ENCODE measurements at places on chromosomes 6 and 20.

DNA sequence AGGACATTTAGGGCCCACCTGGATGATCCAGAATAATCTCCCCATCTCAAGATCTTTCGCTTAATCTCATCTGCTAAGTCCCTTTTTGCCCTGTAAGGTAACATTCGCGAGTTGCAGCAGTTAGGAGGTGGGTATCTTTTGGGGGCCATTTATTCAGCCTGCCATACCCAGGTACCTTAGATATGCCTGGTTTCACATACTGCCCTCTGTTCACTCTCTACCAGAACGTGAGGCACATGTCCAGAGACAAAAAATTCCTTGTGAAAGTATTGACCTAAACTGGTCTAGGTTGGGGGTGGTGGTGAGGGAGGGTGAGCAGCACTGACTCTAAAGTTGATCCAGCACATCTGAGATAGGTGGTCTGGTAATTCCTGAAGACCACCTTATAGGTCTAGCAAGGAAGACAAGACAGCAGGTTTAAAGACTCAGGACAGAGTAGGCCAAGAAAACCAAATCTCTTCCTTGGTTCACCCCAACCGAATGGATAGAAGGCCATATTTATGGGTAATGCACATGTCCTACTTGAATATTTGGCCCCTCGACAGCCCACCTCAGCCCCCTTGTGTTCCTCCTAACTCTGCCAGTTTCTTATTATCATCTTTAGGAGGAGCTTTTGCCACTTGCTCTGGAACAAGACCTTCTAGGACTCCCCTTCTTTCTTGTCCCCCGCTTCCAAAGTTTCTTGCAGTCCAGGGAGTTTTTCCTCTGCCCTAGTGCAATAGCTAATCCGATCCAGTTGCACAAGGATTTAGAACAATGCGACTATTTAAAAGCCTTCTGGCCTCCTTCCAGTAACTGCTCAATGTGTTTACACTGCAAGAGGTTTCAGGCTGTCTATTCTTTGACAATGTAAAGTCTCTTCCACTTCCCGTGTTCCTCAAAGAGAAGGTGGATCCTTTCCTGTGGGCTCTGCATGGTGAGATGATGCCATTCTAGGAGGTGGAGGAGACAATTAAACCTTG lies 213.0 kb upstream of the LAMP5 start:
- no peak for DNase-seq

DNA sequence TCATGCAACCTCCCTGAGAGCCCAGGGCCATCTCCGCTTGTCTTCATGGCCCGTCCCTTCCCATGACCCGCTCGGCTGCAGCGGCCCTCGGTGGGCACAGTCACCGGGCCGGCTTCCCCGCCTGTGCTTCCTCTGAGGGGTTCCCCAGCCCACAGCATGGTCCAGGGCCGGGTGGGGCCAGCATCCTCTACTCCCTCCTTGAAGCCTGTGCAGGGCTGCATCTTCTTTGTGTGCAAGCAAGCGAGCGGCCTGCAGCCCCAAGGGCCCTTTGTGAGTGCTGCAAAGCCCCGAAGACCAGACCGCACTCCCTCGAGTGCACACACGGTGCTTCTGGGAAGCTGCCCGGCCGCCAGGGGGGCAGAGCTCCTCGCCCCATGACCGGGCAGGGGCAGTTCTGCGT lies 265.8 kb downstream of the TAF4 start:
- DNase-seq: no peak

- no peak for DNase-seq
Observed at GRCh38 chr20:3436864-3437574, 29.6 kb upstream of the DNAAF9 start.

DNA sequence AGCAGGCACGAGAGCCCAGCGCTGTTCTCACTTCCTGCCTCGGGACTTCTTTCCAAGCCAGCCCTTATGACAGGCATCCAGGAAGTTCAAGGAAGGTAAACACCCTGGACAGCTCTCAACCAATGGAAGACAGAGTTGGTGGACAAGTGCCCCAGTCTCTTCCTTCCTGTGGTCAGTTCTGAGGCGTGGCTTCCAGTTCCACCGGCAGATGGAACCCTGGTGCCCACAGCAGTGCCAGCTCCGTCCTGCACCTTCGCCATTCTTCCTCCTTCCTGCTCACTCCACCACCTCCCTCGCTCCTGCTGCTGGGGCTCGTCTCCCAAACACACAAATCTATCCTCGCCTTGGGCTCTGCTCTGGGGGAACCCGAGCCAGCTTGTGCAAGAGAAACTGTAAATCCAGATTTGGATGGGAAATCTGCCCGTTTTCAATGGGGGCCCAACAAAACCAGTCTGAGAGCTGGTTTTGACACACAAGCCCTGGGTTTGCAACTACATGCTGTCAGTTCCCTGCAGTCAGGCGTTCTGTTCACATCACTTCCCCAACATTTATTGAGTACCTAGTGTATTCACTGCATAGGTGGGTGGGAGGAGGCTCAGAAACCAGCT lies 162.7 kb downstream of the GRM4 start:
- DNase-seq: no peak

GRCh38 chr20:1225783-1226654 lies at the start of gene RAD21L1:
Gene RAD21L1 (plus strand): TSS chr20:1226044. CDS start chr20:1228454, 2,410 bp downstream.
- peak; percentile 50 for DNase-seq

DNA sequence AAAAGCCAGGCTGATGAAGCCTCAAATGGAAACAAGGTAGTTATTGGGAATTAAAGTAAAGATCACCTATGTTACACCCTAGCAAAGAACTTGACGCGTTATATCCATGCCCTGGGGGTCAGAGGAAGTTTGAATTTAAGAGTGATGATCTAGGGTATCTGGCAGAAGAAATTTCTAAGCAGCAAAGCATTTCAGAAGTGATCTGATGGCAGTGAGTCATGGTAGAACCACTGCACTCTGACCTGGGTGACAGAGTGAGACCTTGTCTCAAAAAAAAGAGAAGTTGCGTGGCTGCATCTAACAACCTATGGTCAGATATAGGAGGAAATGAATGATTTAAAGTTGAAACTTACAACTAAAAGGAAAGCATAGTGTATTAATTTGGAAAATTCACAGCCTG lies 45.2 kb downstream of the SCP2D1 start:
- DNase-seq: no peak

DNA sequence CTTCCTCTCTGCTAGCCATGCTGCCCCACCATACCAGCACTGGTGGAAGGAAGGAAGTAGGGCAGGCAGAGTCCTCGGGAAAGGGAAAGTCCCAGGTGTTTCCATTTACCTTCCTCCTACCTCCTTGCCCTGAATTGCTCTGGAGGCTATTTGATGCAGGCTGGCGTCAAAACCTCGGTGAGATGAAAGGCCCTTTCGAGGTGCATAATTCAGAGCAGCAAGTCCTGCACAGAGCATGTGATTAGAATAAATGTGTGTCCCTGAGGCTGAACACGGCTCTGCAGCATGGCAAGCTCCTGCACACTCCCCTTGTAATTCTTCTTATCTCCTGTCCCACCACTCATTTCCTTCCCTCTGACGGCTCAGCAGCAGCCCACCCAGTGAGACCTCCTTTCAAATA lies 98.7 kb upstream of the LRFN2 start:
- no peak for DNase-seq

- DNase-seq: no peak
Observed at GRCh38 chr6:113997116-113997515, 26.2 kb upstream of the HDAC2 start.

- DNase-seq: no peak
Observed at GRCh38 chr6:144214622-144215401, 64.5 kb downstream of the STX11 start.

GRCh38 chr6:2560917-2561698 lies 189.6 kb downstream of the MYLK4 start:
- no peak for DNase-seq

DNA sequence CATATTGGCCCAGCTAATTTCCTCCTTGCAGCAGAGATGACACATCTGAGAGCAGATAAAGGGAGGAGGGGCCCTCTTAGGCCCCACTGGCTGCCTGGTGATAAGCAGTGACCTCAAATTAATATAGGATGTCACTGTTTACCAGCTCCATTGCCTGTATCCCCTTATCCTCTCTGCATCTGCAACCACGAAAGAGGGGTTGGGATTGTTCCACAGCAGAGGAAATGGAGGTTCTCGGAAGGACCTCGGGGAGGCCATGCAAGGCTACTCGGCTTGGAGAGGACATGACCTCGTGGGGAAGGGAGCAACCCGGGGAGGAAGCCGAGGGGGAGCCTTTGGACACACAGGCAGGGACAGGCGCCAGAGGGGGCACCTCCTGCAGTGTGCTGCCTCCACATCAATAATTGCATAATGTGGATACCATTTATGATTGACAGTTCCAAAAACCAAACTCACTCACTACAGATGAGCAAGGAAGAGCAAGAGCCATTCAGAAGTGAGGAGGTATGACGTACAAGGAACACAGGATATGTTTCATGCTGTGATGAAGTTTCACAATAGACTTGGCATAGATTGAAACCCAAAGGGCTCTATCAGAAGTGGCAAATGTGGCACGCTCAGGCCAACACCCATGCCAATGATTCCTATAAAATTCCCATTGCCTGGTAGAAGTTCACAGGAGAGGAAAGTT lies 177.2 kb upstream of the RNF24 start:
- no peak for DNase-seq

GRCh38 chr6:1612974-1613306 lies 3.2 kb downstream of the FOXC1 start:
- DNase-seq: no peak

DNA sequence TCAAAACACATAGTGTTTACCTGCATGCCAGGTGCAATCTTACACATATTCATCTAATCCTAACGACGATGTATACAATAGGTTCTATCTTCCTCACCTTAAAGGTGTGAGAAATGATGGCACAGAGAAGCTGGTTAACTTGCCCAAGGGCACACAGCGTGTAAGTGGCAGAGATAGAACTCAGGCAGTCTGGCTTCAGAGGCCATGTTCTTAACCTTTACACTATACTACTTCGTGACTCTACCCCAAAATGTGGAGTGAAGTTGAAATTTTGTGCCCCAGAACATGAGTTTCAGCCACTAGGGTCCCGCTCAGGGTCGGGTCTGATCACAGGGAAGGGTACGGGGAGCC lies 584 bp downstream of the VPS52 start:
- no peak for DNase-seq

GRCh38 chr6:38149531-38149930 lies 330.0 kb downstream of the ZFAND3 start:
- no peak for DNase-seq

DNA sequence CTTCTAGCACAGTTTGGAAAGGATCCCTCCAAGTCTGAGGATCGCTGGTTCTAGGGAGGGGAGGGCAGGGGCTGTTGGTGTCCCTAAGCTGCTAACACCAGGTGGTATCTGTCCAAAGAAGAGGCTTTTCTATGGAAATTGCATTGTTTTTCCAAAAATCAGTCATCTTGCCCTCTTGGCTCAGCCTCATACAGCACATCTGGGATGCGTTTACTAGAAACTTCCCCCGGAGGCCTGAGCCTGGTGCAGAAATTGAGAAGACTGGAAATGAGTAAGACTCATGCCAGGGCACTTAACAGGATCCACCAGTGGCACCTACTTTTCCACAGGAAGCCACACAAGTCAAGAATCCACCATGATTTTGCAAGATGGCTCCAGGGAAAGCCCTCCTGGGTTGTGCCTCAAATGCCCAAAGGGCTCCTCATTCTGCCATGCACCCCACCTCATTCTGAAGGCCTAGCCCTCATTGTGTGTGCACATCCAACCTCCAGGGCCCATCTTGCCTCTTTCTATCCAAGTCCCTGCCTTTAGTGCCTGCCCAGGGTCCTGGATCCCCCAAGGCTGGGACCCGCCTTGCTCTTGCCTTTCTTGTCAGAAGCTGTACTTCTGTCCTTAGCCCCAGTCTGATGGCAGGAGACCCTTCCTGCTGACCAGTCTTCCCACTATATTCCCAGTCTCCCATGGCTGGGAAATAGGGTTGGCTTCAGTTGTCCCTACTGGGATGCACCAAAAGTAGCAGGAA lies 97.6 kb downstream of the MRPL14 start:
- no peak for DNase-seq

GRCh38 chr6:166553563-166554271 lies 32.8 kb downstream of the RAMACL start:
- DNase-seq: no peak

DNA sequence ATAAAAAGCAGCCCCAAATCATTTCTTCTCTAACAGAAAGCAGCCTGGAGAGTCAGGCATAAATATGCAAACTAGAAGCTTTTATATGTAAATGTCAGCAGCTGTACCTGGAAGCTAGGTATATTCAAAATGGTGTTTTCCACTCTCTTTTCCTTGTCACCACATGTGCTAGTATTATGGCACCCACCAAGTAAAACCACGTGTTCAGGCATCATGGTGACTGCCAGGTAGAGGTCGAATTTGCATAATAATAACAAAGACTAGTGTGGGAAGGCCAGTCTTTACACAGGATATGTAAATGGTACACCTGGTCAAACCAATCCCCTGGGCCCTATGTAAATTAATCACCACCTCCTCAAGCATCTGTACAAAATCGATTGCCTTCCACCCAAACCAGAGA lies 124.0 kb downstream of the MMUT start:
- no peak for DNase-seq

- DNase-seq: peak; percentile 58
Observed at GRCh38 chr20:3818155-3819151, 1.9 kb upstream of the AP5S1 start.

DNA sequence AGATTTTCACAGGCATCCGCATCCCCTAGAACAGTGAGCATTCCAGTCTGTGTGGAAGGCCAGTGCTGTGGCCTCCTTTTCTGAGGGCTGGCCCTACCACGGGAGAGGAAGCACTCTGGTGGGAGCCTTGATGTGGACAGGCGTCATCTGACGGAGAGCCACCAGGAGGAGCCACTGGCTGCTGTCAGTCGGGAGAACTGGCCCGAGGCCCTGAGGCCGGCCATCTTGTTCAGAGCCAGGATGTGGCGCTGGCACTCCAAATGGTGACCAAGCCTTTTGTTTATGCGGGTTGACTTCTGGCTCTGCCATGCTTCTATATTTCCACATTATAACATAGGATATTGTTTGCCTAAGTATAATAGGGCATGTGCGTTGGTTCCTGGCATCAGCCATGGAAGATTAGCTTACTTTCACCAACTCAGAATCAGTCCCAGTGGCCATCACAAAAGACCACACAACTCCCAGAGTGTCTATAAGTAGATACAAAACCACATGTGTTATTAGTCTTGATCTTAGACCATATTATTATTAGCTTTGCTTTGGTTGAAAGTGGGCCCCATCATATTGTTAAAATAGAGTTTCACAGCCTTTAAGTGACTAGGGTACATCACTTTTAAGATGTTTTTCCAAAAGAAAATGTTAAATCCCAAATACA lies 273.9 kb upstream of the TAB2 start:
- DNase-seq: no peak

GRCh38 chr6:167550941-167551627 lies 226.2 kb downstream of the TTLL2 start:
- DNase-seq: no peak

GRCh38 chr20:10540636-10541493 lies 105.8 kb downstream of the SLX4IP start:
- no peak for DNase-seq

GRCh38 chr6:148898376-148899014 lies 151.7 kb downstream of the UST start:
- DNase-seq: no peak

GRCh38 chr20:50273601-50274491 lies 83.2 kb downstream of the CEBPB start:
- DNase-seq: no peak

- DNase-seq: no peak
Observed at GRCh38 chr6:77228279-77228678, 235.0 kb downstream of the HTR1B start.

- no peak for DNase-seq
Observed at GRCh38 chr6:22451962-22452361, 117.4 kb upstream of the HDGFL1 start.

Data from NCI-H1930 (cell line).